ENCODE measurements at places on chromosomes 11 and 22.
A peak's percentile ranks its signal among the peaks of the same experiment; 100 is the strongest.

GRCh38 chr11:111966678-111967077 is 29.5 kb downstream of the DIXDC1 start:
- DNase-seq, result no peak

- DNase-seq, result peak; percentile 19
Measured at GRCh38 chr11:60633645-60634044, 65.8 kb upstream of the MS4A8 start.

DNA sequence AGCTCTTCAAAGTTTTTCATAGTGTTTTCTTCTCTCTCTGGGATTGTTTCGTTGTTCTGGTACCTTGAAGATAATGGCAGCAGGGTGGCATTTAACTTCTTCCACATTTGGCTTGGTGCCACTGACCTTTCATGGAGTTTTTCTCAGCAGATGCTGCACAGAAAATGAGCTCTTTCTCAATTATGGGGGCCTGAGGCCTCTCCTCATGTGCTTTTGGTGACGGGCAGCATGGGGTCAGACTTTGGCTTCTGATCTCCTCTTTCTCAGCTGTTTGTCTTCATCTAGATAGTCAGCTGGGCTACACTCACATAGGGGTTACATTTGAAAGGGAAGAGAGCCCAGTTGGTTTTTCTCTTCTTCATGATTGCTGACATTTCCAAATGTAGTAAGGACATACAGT is 76.3 kb downstream of the FAT3 start:
- DNase-seq, result no peak

GRCh38 chr11:120988603-120989002 is 35.3 kb upstream of the TBCEL start:
- DNase-seq, result no peak

DNA sequence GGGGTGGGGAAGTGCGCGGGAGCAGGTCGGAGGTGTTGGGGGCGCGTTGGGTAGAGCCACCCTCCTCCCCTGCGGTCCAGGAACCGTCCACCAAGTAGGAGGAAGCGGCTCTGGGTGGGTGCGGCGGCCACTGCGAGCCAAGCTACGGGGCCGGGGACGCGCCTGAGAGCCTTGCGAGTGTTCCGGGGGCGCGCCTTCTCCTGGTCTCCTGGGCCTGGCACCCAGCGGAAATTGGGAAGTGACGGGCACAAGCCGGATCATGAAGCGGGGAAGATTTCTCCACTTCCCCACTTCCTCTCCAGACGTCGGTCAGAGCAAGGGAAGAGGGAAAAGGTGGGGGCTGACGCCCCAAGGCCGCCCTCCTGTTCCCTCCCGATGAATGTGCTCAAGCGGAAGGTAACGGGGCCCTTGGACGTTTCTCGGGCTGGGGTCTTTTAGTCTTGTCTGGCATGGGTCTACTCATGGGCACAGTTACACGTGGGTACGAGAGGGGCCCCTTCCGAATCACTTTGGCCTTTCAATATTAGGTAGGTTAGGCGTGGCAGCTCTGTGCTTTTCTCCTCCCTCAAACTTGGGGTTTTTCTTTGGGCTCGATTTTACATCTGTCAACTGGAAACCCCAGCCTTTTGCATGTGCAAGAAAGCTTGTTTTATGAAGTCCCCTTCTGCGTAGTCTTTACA is 865 bp downstream of the RBM14 start:
- DNase-seq, result peak; percentile 35

- DNase-seq, result no peak
Measured at GRCh38 chr11:87239001-87239400, 201.3 kb downstream of the TMEM135 start.

DNA sequence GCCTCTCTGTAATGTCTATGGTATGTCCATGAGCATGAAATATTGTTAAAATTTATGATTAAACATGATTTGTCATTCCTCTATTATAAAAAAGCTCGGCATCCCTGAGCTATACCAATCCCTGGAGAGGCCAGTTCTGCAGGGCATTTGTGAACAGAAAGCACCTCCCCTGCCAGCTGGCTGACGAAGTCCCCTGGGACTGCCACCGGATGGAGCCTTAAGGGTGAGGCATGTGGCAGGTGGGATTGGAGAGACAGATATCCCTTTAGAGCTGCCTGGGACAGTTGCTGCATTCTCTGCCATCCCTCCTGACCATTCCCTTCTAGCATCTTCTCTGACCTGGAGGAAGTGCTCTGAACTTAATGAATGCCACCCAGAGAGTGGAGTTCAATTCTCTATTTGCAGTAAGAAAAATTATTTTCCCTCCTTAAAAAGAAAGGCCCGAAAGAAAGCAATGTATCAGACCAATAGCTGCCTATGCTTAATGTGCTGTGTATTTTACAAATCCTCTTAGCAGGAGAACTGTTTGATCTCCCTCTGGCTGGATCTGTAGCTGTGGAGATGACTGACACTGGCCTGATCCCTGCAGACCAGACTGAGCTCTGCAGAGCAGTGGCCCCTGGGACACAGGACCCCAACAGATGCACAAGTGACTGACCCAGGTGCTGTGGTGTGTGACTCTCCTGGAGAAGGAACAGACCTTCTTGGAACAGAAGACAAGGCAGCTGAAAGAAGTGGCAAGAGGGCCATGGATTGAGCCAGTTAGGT is 219.0 kb upstream of the NAV2 start:
- no peak for DNase-seq

DNA sequence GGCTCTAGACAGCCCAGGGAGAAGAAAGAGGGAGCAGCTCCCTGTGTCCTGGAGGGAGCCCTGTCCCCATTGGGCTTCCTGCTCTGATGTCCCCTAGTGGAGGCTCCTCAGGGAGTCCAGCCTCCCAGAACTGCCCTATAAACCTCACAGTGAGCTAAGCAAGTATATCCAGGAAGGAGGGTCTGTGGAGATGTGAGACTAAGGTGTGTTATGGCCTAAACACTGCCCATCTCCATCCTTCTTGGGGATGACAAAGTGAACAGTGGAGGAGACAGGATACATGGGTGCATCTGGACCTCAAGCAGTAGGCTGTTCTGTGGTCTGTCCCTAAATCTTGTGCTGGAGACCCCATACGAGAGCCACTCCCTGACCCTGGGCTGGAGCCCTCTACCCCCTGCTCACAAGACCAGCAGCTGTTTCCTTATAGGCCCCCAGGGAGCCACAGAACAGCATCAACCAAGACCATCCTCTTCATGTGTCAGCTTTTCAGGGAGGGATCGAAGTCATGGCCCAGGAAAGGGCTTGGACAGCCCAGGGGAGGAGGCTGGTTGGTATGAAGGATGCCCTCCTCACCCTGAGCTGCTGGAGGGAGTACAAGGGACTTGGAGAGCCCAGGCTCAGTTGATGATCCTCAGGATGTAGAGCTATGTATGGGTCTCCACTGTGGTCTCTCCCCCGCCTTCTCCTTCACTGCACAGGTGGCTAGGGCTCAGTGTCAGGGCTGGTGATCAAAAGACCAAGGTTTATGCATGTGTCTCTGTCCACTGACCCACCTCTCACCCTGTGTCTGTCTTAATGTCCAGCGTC is 49.7 kb upstream of the TOP3B start:
- no peak for DNase-seq

DNA sequence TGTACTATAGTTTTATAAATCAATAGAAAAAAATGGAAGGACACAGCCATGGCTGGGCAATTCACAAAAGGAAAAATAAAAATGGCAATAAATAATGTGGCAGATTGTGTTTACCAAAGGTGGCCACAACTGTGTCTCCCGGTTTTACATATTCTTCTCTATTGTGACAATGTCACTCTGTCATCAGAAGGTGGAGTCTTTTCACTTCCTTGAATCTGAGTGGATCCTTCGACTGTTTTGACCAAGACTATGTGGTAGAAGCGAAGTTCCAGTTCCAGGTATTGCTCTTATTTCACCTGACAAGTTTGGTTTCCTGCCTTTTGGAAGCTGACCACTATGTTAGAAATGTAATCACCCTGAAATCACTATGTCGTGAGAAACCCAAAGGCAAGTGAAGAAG is 31.0 kb upstream of the HSD17B12 start:
- DNase-seq, result no peak

- no peak for DNase-seq
Measured at GRCh38 chr22:22909605-22910271, 22.1 kb downstream of the IGLL5 start.

- no peak for DNase-seq
Measured at GRCh38 chr11:67468056-67468455, 995 bp downstream of the TMEM134 start.

DNA sequence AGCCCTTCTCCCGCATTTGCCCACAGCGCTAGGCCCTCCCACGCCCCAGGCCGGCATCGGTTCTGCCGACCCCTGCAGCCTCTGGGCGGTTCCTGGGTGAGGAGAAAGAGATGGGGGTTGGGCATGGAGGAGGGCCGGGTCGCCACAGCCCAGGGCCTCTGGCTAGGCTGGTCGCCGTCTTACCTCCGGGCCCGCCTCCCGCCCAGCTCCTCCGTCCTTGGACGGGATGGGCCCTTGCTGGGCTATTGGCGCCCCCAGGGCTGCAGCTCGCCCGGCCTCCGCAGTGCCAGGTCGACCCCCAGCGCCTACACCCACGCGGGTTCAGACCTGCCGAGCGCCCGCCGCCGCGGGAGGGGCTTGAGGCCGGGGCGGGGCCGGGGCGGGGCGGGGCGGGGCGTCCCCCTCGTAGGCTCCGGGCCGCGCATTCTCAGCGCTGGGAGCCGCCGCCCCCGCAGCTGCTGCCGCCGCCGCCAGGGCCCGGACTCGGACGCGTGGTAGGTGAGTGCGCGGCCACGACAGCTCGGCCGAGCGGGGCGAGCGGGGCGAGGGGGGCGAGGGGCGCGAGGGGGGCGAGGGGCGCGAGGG is at the start of gene CD151:
TSS of gene CD151 (plus strand) at position 424 of the 585 bp plus-strand sequence. CDS start 3,118 bp downstream, outside the sequence.
- DNase-seq, result no peak

- no peak for DNase-seq
Measured at GRCh38 chr11:45313171-45313865, 27.2 kb upstream of the SYT13 start.

GRCh38 chr11:70246196-70246595 is 24.3 kb upstream of the PPFIA1 start:
- no peak for DNase-seq

DNA sequence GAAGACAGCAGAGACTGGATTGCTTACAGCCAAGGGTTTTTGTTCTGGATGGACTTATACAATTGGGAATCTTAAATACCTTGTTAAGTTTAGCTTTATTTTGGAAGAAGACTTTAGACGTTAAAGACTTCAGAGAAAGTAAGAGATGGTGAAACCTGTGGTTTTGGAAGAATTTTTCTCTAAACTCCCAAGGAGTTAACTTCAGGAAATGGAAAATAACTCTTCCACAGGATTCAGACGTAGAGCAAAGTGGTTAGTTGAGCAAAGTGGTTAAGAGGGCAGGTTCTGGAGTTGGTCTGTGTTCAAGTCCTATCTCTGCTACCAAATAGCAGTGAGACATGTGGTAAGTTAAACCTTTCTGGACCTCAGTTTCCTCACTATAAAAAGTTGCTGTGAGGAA is 12.8 kb downstream of the PITPNB start:
- DNase-seq, result no peak

GRCh38 chr11:93608364-93608763 is 53.1 kb upstream of the CEP295 start:
- peak; percentile 37 for DNase-seq

- DNase-seq, result peak; percentile 2
Measured at GRCh38 chr11:73156114-73156513, 14.0 kb upstream of the FCHSD2 start.

DNA sequence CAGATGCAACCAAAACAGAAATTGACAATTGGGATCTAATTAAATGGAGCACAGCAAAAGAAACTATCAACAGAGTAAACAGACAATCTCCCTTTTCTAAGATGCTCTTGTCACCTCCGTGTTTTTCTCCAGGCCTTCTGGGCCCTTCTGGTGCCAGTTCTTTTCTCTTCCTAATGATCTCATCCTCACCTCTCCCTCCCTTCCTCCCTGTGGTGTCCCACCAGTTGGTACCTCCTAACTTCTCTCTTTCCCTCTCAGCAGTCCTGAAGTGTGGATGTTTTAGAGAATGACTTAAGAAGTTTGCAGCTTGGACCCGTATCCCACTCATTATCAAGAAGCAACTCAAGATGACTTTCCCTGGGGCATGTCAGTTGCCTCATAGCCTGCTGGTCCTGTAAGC is 6.4 kb downstream of the APOBEC3H start:
- DNase-seq, result no peak

GRCh38 chr11:134599299-134599771 is 187.3 kb upstream of the B3GAT1 start:
- no peak for DNase-seq

- DNase-seq, result no peak
Measured at GRCh38 chr11:118659953-118660680, 19.3 kb downstream of the TREH start.

GRCh38 chr22:36048911-36049677 is 20.5 kb upstream of the RBFOX2 start:
- no peak for DNase-seq

- DNase-seq, result no peak
Measured at GRCh38 chr11:19445771-19446170, 205.0 kb upstream of the E2F8 start.

DNA sequence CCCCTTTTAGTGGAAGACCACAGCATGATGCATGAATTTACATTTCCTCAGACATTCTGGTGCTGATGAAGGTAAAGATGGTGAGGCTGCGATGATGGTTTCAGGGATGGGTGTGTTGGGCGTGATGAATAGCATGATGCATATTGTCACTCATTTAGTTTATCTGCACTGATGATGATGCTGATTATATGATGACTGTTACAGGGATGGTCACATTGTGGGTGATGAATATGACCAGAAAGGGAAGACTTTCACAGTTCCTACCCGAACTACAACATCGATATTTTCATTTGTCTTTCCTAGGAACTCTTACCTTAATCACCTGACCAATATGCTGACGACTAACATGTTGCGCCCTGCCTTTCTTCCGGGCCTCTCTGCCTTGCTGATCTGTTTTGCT is 47.4 kb upstream of the EHF start:
- DNase-seq, result no peak

- no peak for DNase-seq
Measured at GRCh38 chr11:118283037-118283636, 19.0 kb upstream of the MPZL2 start.

DNA sequence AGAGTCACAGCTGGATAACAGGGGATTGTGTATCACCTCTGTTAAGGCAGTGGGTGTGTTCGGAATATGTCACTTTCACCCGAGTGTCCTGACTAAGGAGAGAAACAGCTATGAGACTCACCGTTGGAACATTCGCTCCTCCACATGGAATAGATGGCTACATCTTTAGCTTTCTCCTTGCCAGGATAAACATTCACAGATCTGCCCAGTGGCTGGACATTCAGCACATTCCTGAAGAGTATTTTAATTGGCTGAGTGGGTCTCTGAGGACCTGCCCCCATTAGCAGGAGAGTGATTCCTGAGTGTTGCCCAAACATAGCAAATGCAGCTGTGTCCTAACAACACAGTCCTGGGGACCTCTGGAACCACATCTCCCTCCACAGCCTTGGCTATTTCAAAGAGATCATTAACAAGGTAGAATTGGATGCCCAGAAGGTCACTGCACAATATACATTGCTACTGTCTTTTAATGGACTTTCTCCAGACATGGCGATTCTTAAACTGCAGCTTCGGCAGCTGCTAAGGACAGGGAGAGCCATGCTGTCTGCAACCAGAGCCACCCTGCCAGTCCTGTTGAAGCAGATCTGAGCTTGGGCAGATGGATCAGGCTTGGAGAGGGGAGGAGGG is 435.0 kb upstream of the CADM1 start:
- no peak for DNase-seq

DNA sequence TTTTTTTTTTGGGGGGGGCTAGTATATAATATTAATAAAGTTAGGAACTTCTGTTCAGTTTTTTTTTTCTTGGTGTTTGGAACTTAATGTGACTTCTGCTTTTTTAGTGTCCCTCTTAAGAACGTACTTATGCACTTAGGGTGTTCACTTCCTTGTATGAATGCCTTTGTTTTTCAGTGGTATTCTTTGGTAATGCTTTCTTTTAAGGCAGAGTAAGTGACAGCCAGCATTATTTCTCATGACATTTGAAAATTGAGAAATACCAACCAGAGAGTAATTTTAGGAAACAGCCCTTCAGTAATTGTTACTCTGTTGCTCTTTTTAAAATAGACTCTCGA is 2.4 kb downstream of the GRK3 start:
- DNase-seq, result no peak
